ENCODE measurements at places on chromosomes 11 and 22. TPM values are rescaled to one million over a fixed set of nuclear protein-coding genes. Genes with fewer than 3 reads are reported as not detected.

Gene PLA2G3
- total RNA-seq: 0.22 TPM

- ATAC-seq: no peak
Measured at GRCh38 chr11:121513807-121514206, 61.0 kb upstream of the SORL1-AS1 start.

GRCh38 chr11:89521294-89521693 is 30.1 kb upstream of the NOX4 start:
- ATAC-seq: no peak

GRCh38 chr22:42959576-42960509 is 55.1 kb downstream of the PACSIN2 start:
- peak; percentile 90 for ATAC-seq

DNA sequence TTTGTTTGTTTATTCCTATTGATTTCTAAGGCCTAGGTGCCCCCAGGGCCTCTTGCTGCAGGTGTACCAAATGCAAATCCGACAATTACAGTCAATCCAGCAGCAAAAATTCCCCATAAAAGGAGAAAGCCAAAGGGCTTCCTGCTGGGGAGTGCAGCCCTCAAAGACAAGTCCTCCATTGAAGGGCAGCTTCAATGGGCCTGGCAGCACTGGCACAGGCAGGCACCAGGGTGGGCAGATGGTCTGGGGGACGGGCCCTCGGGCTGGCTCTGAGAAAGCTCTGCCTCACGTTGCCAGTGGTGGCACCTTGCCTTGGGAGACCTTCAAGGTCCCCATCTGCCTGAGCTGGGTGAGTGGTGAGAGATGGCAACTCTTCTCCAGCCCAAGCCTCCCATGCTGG is 128.0 kb downstream of the DSCAML1 start:
- no peak for ATAC-seq

DNA sequence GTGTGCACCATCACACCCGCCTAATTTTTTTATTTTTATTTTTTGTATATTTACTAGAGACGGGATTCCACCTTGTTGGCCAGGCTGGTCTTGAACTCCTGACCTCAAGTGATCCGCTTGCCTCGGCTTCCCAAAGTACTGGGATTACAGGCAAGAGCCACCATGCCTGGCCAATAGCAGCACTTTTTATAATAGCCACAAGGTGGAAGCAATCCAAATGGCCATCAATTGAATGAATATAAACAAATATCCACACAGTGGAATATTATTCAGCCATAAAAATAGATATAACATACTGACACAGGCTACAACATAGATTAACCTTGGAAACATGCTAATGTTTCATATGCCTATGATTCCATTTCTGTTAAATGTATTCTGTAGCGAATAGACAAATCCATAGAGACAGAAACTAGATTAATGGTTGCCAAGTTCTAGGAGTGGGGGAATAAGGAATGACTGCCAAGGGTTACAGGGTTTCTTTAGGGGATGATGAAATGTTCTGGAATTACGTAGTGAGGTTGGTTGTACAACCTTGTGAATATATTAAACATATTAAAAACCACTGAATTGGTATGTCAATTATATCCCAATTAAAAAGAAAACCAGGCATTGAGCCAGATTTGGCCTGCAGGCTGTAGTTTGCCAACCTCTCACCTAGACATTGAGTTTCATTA is 4.8 kb downstream of the VPS51 start:
- no peak for ATAC-seq

DNA sequence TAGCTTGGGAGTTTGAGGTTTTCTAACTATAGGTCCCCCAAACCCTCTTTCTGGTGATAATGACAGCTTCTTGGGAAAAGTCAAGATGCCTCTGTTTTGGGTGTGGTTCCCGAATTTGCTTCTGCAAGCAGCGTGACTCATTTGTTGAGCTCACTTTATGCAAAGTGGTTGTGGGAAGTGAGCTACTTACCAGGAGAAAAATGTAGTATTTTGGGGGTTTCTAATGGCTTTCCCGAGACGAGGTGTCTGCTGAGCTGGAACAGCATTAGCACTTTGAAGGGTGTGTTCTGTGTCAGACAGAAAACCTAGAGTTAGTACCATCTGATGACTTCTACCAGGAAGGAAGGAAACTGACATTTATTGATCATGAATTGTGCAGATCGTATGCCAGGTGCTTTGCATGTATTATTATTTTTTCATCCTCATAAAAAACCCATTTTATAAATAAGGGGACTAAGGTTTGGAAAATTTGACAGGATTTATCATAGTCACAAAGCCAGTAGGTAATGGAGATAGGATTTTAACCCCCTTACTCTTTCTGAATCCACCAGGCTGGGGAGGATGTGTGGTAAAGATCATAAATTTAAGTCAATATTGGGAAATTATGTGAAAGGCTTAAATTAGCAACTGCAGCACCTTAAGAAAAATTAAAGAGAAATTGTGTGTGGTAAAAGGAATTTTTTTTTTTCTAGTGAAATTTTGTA is 108.8 kb upstream of the CD44 start:
- peak; percentile 41 for ATAC-seq

Gene PDGFB
- total RNA-seq: 7.1 TPM

- ATAC-seq: no peak
Measured at GRCh38 chr11:1163911-1164735, 6.4 kb downstream of the MUC5AC start.

Gene ARHGAP8
- total RNA-seq: 1.6 TPM

- no peak for ATAC-seq
Measured at GRCh38 chr11:19834771-19835170, 122.1 kb downstream of the NAV2 start.

- ATAC-seq: peak; percentile 67
Measured at GRCh38 chr11:13110929-13111812, 102.1 kb downstream of the RASSF10 start.

DNA sequence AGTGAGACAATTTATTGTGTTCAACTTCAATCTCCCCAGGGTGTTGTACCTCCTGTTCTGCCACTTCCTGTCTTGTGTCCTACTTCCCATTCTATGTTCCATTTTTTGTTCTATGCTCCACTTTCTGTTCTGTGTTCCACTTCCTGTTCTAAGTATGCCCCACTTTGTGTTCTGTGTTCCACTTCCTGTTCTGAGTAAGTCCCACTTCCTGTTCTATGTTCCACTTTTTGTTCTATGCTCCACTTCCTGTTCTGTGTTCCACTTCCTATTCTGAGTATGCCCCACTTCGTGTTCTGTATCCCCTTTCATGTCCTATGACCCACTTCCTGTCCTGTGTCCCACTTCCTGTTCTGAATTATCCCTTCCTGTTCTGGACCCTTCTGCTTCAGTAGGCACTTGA is 732.7 kb downstream of the TBC1D22A start:
- no peak for ATAC-seq

DNA sequence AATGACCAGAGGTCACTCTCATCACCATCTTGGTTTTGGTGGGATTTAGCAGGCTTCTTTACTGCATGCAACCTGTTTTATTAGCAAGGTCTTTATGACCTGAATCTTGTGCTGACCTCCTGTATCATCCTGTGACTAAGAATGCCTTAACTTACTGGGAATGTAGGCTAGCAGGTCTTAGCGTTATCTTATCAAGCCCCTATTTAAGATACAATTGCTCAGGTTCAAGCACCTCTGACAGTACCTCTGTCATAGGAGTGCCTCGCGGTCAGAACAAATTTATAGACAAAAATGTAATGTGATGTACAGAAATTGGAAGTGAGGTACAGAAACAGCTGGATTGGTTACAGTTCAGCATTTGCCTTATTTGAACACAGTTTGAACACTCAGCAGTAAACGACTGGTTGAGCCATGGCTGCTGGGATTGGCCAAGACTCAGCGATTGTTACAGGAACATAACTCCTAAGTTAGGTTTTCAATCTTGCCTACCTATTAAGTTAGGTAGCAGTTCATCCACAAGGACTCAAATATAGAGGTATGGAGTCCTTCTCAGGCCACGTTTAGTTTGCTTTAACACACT is 16.1 kb upstream of the TMEM123 start:
- no peak for ATAC-seq

DNA sequence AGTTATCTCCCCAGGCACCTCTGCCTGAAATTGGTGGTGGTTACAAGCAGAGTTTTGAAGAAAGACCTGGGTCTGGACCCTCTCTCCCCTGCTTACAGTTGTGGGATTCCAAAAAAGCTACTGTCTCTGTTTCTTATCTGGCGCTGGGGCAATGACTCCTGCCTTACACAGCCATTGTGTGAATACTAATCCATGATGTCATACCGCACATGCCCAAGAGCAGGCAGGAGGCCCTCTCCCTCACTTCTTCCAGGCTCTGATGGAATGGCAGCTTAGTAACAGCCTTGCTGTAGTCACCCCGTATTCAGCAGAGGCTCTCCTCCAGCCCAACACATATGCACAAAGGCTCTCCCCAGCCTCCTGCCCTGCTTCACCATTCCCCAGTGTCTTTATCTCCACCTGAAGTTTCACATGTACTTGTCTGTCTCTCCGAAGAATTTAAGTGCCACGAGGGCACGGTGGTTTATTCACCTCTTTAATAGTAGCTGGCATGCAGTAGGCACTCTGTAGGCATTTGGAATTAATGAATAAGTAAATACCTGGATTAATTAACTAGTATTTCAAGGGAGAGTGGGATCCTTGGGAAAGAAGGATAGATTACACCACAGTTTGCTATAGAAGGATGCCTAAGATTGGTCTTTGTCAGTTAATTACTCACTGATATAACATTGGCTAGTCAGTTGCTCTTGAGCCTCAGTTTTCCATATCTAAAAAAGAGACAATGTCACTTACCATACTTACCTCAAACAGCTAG is 165.6 kb downstream of the ETS1 start:
- no peak for ATAC-seq
